Stimulated activated CD4-positive, alpha-beta T cell treated with anti-CD3 and anti-CD28 coated beads, Interleukin-2, amount 100 ng/mL, for 4 hours (primary cell): ENCODE measurements at places on chromosomes 16 and 17.

DNA sequence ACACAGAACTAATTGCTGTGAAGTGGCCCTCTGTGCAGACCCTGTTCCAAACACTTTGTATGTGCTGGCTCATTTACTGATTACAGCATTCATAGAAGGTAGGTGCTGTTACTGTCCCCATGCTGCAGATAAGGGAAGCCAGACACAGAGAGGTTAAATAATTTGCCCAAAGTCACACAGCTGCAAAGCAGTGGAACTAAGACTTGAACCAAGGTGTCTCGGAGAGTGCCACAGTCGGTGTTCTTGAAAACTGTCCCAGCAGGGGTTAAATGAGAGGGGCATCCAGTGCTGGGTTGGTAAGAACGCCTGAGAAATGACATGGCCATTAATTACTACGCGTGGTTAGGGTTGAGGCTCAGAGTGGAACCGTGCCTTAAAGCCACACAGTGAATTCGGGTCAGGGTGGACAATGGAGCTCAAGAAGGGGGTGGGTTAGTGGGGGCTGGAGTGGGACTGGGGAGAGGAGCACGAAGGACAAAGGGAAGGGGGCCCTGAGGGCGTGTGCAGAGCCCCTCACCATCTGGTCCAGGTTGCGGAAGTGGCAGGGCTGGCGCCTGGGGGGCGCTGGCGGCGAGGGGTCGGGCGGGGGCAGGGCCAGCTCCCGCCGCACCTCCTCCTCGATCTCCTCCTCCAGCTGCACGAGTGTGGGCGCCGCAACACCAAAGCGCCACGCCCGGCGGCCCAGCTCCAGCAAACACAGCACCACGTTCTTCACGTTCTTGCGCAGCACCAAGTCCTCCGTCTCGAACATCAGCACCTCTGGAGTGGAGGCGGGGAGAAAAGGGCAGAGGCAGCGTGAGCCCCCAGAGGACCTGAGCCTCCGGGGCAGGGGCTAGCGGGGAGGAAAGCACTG, 3.3 kb downstream of the GAS2L2 start:
- no peak for DNase-seq

DNA sequence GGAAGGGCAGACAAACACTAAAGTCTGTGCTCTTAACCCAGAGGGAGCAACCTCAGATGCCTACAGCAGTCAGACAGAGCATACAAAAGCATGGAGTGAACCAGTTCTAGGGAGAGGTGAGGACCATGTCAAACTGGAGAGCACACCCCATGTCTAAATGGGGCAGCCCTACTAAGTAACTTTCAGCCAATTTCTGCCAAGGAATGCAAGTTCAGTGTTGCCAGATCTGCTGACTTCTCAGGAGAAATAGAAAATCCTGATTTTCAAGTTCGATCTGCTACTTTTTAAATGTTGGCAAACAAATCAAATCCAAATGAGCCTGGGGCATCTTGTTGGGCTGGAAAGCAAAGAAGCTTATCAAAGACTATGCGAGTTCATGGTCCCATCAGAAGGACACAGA, 17.5 kb upstream of the SCNN1B start:
- no peak for DNase-seq

- DNase-seq, result no peak
Measured at GRCh38 chr17:42055027-42055426, 4.6 kb upstream of the C17orf113 start.

DNA sequence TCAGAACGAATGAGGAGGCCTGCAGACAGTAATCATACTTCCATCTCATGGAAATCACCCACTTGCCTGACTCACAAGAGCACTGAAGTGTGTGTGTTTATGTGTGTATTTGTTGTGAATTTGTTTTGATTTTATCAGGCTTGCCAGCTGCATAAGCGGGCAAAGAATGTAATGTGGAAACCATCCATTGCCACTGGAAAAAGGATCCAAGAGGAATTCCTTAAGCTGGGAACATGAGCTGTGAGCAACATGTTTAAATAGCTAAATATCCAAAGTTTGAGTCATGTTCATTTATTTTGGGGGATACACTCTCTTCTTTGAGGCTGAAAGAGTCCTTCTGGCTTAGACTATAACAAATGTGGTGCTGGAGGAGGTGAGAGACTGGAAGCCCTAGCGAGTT, 198.4 kb upstream of the TBX2 start:
- no peak for DNase-seq

DNA sequence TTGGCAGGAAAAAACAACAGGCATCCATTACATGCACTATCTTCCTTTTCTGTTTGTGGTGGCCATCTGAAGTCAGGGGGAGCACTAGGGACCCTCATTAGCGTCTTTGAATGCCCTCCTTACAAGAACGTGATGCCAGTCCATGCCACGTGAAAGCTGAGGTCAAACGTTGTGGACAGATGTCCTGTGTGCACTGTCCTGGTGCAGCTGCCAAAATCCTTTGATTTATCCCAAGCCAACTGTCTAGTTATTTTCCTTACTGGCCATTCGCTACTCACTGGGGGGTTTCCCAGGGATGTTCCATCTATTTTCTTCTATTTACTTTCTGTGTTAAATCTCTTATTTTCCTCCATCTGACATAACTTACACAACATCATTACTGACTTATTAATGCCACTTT, 135.7 kb downstream of the ABCA8 start:
- DNase-seq, result no peak

GRCh38 chr16:50745940-50746339, 4.1 kb downstream of the CYLD start:
- no peak for DNase-seq

- DNase-seq, result no peak
Measured at GRCh38 chr16:53626161-53626560, 77.5 kb downstream of the RPGRIP1L start.

- no peak for DNase-seq
Measured at GRCh38 chr17:58081646-58082340, 1.4 kb upstream of the DYNLL2 start.

GRCh38 chr16:48441106-48441505, 55.9 kb upstream of the SIAH1 start:
- no peak for DNase-seq
